ENCODE measurements at places on chromosomes 6 and 20.
A peak's percentile ranks its signal among the peaks of the same experiment; 100 is the strongest.

- no peak for DNase-seq
Measured at GRCh38 chr6:127222418-127222817, 44.2 kb upstream of the RNF146 start.

DNA sequence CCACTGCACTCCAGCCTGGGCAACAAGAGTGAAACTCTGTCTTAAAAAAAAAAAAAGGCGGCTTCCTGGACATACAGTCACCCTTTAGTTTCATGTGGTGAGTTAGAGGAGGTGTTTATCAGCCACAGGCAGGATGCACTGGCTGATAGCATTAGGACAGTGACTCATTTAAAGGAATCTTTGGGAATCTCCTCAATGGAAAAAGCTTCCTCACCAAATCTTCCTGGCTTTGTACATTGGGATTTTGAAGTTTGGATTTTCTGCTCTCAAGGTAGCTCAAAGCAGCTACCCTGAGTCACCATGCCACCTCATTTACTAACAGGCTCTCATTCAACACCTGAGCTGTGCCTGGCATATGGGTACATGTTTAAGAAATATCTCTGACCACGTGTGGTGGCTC lies 20.2 kb downstream of the PRPH2 start:
- DNase-seq = no peak

DNA sequence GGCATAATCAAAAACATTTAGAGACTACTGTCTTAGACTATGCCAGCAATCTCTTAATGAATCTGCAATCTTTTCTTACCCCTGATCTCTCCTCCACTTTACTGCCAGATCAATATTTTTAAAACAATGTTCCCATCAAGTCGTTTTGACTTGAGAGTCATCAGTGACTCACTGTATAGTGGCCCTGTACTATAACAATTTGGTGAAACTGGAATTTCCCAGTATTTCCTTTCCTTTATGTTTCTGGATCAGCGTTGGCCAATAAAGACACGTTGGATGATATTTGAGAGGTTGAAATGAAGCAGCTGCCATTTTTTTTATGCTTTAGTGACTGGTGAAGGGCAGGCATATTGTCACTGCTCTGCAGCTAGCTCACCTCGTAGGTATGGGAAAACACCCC lies 10.1 kb upstream of the SMIM13 start:
- DNase-seq = no peak

DNA sequence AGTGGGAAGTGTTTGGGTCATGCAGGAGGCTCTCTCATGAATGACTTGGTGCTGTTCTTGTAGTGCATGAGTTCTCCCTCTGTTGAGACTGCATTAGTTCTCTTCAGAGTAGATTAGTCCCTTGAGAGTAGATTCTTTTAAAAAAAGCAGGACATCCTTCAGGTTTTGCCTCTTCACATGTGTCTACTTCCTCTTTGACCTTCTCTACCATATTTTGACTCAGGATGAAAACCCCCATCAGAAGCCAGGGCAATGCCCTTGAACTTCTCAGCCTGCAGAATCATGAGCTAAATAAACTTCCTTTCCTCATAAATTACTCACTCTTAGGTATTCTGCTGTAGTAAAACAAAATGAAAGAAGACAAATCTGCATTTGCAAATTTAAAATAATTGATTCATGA lies 170.3 kb downstream of the CD109 start:
- DNase-seq = no peak

- DNase-seq = no peak
Measured at GRCh38 chr6:168888102-168888501, 365.5 kb downstream of the THBS2 start.

DNA sequence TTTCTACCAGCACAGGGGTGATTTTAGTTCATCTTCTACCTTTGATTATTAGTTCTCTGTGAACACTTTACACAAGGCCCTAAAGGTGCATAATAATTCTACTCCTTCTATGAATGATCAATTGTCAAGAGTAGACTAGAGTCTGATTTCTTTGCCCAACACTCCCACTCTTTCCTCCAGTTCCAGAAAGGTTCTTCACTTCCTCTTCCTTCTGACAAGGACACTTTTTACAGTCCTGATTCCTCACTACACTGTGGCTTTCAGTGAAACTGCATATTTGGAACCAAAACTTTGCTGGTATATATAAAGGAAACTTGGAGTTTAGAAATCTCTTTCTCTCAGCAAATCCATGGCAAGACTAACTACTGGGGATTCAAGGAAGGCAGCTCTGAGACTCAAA lies 10.6 kb upstream of the RSPO3 start:
- DNase-seq = no peak

- peak; percentile 76 for DNase-seq
Measured at GRCh38 chr20:23228912-23229311, 121.7 kb upstream of the NXT1 start.

- DNase-seq = no peak
Measured at GRCh38 chr20:16514140-16514539, 59.1 kb downstream of the KIF16B start.

GRCh38 chr6:46269447-46270229 lies 98.9 kb upstream of the ENPP5 start:
- no peak for DNase-seq

DNA sequence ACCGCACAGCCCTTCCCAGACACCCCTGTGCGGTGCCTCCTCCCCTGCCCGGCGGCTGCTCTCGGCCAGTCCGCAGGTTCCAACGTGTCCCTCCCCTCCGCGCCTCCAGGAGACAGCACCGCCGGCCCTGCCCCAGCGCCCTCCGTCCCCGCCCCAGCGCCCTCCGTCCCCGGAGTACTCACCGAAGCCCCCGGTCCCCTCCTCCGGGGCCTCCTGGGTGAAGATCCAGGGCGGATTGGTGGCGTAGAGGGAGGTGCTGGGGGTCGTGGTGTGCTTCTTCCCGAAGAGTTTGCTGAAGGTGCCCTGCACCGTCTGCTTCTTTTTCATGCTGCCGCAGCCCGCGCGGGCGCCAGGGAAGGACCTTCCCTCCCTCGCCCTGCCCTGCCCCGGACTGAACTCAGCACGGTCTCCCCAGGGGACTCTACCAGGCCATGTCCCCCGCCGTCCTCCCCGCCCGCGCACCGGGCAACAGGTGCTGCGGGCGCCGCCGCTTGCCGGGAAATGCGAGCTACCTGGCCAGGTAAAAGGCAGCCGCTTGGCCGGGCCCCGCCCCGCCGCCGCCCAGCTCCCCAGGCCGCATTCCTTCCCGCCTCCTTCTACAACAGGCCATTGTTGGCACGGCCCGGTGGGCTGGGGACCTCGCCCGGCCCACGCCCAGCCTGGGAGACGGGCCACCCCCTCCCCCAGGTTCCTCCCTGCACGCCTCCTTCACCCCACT lies at the start of gene C6orf132:
Gene C6orf132, minus strand, starts transcription at position 503 of the 718 bp plus-strand sequence. Its CDS starts 176 bp downstream, at position 327.
- no peak for DNase-seq

DNA sequence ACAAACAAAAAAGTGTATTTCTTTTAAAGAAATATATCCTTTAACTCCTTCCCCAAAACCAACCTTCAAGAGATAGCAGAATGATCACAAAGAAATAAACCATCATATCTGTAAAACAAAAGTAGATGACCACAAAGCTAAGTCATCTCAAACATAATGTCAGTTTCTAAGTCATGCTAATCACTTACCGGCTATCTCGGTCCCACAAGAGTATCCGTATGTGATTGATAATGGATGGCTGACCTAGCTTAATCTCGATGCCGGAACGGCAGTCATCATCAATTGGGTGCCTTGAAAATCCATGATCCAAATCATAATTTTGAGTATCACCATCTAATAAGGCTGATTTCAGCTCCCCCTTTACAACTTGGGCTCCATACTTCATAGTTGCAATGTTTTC lies 59.7 kb downstream of the BTBD9 start:
- DNase-seq = no peak

- no peak for DNase-seq
Measured at GRCh38 chr20:1983301-1983700, 10.6 kb downstream of the PDYN start.

DNA sequence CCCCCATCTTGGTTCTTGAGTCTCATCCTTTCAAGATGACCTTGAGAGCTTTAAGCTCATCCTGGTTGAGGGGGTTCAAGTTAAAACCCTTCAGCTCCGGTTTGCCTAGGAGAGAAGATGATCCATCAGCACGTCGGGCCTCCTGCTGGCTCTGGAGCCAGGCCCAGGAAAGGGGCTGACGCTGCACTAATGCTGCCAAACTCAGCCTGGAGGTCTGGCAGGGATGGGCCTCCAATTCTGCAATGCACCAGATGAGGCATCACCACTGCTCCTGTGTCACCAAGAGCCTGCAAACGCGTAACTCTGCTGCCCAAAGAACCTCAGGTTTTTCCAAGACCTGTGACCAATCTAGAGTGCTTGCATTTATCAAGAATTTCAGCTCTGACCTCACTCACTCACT lies 6.1 kb downstream of the PDRG1 start:
- DNase-seq = no peak

DNA sequence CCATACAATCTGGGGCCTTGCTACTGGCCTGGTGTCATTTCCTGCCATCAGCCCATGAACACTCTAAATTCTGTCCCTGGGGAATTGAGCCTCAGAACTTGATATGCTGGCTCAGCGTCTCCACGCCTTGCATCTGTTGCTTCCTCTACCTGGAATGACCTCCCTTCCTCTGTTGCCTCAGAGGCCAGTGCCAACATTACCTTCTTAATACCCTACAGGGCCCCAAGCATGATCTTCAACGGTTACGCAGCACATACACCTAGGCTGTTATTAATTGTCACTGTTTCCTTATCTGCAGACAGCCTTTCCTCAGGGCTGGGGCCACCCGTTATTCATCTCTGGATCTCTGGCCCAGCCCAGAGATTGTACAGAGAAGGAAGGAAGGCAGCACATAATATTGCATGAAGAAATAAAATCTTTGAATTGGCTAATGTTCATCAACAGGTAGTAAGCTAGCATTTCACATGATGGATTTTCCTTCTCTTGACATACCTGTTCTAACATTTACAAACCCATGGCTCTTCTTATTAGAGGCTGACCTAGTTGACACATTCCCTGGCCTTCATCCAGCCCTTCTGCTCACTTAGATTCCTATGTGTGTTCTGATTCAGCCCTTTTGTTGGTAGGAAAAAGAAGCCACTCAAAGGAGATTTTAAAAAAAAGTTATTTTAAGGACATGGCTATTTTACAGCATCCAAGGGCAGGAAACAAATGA lies 8.4 kb upstream of the RNF182 start:
- peak; percentile 18 for DNase-seq

GRCh38 chr20:14986026-14986655 lies 648.7 kb upstream of the FLRT3 start:
- no peak for DNase-seq

- DNase-seq = no peak
Measured at GRCh38 chr6:103799971-103800670, 1059.6 kb downstream of the HACE1 start.

DNA sequence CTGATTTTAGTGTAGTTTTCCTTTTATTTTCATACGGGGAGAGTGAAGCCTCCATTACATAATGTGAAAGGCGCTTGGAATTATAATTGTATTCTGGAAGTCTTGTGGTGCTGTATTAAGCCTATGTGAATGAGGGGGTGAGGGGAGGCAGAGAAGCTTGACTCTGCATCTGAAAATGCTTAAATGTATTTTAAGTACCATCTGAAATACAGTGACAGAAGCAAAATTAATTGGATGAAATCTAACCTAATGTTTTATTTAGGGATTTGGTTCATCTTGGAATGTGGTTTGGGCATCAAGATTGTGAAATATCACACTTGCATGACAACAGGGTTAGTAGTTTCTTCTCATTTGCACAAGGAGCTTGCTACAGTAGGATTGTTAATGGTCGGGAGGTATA lies 41.2 kb downstream of the TMEM200A start:
- no peak for DNase-seq

GRCh38 chr6:135527960-135528249 lies 30.4 kb upstream of the AHI1 start:
- no peak for DNase-seq

DNA sequence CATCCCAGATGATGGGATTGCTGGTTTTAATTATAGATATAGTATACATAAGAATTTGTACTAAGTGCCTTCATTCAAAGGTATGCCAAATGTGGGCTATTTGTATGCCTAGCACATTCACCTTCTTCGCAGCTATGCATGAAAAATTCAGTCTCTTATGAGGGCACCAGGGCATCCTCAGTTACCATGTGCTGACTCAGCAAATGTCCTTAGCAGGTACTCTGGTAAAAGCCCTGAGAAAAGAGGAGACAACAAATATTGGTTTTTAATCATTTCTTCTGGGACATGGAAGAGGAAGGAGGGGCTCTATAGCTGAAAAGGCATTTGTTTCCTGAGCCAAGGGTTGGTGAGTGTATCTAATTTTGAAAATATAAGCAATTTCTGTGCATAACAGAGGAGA lies 258.1 kb upstream of the BMP2 start:
- no peak for DNase-seq

DNA sequence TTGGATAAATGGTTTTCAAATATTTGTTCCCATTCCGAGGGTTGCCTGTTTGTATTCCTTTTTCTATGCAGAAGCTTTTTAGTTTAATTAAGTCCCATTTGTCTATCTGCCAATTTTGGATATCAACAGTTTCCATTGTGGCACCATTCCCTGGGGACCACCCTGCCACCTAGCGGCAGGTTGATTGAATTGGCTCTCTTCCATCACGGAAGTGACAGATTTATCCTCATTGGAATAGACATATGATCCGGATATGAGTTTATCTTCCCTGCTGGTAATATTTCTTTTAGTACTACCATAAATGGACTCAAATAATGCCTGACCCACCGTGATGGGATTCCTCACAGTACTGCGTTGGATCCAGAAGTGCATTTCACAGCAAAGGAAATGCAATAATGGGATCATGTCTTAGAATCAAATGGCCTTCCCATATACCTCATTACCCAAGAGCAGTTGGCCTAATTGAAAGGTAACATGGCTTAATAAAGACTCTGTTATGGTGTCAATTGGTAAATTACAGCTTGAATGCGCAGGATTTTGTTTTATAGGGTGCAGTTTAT lies 327.0 kb downstream of the BMP2 start:
- DNase-seq = no peak

GRCh38 chr6:136546331-136546730 lies 3.9 kb downstream of the MAP7 start:
- no peak for DNase-seq

GRCh38 chr6:13485923-13486562 lies 1.4 kb downstream of the GFOD1 start:
- DNase-seq = no peak

DNA sequence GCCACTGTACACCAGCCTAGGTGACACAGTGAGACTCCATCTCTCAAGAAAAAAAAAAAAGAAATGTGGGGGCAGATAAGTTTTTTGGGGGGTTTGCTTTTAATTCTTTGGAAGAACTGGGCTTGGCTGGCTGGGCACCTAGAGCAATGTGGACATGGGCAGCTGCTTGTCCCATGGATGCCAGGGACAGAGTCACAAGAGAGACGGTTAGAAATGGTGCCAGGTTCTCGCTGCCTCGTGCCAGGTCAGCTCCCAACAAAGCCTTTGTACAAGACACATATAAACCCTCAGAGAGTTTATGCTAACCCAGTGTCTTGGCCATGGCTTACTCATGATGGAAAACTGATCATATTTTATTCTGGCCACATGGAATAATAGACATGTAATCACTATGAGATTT lies 76.2 kb upstream of the ESR1 start:
- DNase-seq = no peak

DNA sequence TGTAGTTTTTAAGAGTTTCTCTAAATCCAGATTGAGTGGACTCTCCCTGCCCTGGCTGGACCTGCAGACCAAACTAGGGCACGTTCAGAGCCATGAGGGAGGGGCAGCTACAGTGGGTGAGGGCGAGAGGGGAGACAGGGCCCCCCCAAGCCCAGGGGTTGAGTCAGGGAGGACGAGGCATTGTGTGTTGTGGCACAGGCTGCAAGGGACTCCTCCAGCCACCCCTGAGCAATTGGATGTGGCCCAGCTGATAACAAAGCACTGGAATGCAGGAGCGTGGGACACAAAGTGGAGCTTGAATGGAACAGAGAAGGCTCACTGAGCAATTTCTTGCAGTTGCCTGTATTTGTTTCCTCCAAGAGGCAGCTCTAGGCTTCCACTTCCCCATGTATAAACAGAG lies 43.5 kb upstream of the MYL9 start:
- no peak for DNase-seq

Data from stromal cell of bone marrow (primary cell).